ENCODE measurements at places on chromosomes 12 and 14.

DNA sequence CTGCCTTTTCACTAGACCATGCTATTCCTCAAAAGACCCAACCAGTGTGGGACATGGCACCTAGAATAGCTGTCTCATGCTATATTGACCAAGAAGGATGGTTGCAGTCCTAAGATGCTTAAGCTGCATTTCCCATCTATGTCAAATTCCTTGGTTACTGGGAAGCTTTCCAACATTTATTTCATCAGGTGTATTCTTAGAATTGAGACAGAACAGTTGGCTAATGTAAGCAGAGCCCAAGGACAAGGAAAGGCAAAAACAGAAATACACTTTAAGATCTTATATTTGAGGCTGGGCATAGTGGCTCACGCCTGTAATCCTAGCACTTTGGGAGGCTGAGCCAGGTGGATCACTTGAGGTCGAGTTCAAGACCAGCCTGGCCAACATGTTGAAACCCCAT lies 24.7 kb downstream of the ARG2 start:
- no peak for DNase-seq

DNA sequence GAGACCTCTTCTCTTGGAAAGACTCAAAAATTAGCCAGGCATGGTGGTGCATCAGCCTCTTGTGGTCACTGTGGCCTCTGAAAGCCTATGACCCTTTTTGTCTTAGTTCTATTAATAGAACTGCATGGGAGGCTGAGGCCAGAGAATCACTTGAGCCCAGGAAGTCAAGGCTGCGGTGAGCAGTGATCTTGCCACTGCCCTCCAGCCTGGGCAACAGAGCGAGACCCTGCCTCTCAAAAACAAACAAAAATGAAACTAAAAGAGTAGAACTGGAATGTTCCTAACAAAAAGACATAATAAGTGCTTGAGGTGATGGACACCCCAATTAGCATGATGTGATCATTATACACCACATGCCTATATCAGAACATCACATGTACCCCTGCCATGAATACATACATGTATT lies 197.0 kb upstream of the EEA1 start:
- DNase-seq: no peak

DNA sequence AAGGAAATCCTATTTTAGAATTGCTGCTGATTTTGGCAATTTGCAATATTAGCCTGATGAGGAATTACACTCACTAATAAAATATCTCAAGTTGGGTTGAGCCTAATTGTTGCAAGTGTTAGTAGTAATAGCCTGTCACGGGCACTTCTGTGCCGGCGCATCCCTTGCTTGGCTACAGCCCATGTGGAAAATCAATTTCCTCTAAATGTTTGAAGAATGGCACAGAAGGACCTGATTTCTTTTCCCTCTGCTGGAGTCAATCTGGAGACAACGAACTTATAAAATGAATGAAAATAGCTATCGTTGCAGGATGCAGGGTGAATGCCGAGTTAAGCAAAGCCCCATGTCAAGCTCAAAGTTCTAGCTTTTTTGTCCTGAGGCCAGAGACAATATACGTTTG lies 31.2 kb upstream of the MED13L start:
- DNase-seq: no peak

DNA sequence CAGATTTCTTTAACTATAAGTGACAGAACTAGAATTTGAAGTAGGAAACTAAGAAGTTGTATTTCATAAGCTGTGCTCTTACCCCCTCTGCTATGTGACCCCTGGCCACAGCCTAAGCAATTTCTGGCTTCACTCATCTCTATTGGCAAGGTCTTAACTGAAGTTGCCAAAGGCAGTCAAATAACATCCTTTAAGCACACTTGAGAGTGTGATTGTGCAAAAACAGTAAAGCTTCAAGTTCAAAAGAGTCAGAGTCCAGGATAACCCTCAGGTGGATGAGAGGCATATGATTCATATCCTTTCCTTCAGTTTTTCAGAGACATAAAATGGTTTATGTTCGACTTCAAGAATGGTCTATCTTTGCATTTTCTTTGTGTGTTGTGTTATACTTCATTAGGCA lies 45.2 kb downstream of the GRIP1 start:
- no peak for DNase-seq

GRCh38 chr14:103057372-103058163 lies at the start of gene CDC42BPB:
Gene CDC42BPB, minus strand, starts transcription at chr14:103057549. Its CDS starts 376 bp downstream, at chr14:103057173.
- DNase-seq: peak; percentile 87

DNA sequence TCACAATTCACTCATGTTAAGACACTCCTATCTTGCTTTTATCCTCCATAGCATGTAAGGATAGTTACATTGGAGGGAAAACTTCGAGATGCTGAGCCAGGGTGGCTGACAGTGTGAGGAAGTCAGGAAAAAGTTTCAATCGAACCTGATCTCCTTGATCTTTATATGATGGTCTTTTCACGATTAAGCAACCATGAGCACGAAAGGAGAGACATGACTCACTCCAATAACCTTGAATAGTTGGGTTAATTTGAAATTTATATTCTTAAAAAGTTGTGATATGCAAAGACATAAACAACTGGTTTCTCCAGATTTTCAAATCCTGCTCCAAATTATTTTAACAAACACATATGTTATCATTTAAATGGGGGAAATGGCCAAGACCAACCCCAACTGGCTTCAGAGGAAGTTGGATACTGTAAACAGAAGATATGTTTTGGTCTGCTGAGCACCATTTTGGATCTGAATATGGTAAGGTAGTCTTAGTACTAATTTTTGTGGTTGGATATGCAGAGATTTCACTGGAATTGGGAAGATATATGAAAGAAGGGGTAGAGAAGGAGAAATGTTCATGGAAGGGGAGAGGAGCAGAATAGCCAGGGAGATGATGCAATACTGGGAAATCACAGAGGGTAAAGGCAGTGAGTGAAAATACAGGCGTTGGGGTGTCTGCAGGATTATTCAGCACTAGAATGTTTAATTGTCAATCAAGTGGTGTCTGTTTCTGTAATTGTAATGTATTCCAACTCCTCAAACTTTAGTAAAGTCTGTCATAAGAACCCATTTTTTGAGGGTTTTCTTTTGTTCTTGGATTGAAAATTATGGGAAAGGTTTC lies 185.2 kb upstream of the SLC38A2 start:
- no peak for DNase-seq

DNA sequence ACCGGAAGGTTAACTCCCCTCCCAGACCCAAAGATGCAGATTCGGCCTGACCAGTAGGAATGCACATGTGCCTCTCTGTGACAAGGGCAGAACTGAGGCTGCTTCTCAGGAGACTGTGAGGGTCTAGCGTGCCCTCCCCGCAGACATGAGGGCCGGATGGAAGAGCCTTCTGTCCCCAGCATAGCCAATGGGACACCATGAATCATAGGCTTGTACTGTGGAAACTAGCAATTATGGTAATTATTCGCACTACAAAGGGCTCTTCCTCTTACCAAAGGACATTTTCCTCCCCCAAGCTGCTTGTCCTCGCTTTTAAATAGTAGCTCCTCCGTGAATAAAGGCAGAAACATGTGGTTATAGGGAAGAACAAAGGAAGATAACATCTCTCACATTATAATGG lies 6.2 kb downstream of the COA8 start:
- no peak for DNase-seq

GRCh38 chr12:50275556-50275955 lies 7.8 kb downstream of the LIMA1 start:
- no peak for DNase-seq

GRCh38 chr12:2877047-2877952 lies at the start of the genes FOXM1 and RHNO1:
Gene FOXM1, minus strand, starts transcription at chr12:2877174. Its CDS starts 2,696 bp downstream, at chr12:2874478.
Gene RHNO1, plus strand, starts transcription at chr12:2877223. Its CDS starts 8,144 bp downstream, at chr12:2885367.
- DNase-seq: peak; percentile 84

DNA sequence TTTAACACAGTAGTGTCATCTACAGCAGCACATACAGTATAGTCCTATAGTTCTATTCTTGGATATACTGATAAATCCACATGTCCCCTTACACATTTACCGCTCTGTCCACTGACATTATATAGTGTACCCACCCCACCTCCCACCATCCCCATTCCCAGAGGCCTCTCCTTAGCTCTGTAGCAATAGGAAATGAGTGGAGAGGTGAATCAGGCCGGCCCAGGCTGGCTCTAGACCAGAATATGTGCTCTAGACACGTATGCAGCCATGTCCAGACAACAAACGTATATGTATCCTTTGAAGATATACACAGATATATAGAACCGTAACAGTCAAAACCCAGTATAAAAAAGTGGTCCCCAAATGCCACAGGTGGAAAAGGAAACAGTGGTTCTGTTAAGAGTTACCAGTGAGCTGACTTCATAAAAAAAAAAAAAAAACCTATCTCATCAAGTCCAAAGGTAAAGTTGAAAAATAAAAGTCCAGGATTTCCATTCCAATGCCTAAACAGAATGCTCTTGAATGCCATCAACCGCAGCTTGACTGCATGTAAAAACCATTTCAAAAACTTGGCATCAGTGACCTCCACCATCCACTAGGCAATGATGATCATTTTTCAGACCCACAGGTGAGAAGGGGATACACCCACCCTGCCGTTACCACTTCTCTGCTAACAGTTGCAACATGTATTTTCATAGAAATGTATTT lies 16.7 kb downstream of the EGLN3 start:
- DNase-seq: no peak

DNA sequence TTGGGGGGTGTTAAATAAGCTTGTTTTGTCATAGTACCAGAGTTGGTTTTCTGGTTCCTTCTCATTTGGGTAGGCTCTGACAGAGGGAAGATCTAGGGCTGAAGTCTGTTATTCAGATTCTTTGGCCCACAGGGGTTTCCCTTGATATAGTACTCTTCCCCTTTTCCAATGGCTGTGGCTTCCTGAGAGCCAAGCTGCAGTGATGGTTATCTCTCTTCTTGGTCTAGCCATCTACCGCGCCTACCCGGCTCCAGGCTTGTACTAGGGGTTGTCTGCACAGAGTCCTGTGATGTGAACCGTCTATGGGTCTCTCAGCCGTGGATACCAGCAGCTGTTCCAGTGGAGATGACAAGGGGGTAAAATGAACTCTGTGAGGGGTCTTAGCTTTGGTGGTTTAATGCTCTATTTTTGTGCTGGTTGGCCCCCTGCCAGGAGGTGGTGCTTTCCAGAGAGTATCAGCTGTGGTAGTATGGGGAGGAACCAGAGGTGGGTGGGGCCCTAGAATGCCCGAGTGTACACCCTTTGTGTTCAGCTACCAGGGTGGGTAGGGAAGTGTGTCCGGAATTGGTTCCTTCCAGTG lies 209.7 kb downstream of the GPHN start:
- DNase-seq: no peak

GRCh38 chr12:94271351-94271750 lies 123.0 kb downstream of the PLXNC1 start:
- no peak for DNase-seq

DNA sequence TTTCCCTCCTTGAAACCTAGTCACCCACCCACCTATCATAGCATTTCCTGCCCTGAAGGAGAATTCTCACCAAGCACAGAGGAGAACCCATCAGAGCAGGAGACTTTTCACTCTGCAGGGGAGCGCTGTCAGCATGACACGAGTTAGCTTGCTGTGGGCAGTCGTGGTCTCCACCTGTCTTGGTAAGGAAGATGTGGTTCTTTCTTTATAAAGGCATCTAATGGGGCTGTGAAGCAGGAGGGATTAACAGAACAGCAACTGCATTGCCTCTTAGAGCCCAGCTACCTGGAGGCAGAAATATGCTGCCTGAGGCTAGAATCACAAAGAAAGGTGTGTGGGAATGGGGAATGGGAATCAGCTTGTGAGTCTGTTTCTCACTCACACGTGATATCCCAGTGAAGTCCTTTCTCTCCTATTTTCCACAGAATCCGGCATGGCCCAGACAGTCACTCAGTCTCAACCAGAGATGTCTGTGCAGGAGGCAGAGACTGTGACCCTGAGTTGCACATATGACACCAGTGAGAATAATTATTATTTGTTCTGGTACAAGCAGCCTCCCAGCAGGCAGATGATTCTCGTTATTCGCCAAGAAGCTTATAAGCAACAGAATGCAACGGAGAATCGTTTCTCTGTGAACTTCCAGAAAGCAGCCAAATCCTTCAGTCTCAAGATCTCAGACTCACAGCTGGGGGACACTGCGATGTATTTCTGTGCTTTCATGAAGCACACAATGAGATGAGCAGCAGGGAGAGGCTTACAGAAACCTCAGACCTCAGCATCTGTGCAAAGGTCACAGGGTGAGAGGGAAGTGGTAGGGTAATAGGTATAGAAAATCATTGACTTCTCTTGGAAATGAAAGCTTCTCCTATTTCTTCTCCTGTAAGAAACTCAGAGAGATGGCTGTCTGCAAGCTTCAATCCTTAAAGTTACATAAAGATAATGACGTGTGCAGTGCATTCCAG lies 316.9 kb downstream of the DAD1 start:
- no peak for DNase-seq
